GM23248 (cell line): ENCODE measurements at places on chromosomes 5 and 9. TPM values are rescaled to one million over a fixed set of nuclear protein-coding genes. Genes with fewer than 3 reads are reported as not detected.

GRCh38 chr5:53478411-53479044 lies 1.9 kb upstream of the FST start:
- peak; percentile 60 for DNase-seq
- H3K4me3 ChIP-seq: peak overlapping the region; percentile 95
- no peaks in the 10 kb centered on the region for H3K27me3 ChIP-seq
- peaks cover 3% of the 10 kb centered on the region; the same call in 1 of the 2 replicates for H3K36me3 ChIP-seq

DNA sequence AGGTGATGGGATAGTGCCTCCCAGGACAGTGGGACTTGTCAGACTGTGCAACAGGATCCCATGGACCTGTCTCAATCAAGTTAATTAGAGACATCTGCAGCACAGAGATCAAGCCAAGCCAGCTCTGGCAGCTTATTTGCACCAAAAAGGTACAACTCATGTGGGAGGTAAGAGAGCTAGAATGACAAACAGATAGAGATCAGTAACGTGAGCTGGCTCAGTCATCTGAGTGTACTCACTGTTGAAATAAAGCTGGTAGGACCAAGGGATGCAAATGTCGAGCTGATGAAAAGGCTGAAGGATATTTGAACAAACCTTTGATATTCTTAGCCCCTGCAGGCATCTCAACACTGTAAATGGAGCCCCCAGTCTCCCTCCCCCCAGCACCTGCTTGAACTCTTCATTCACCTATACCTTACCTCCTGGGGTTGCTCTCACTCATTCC lies 198.1 kb downstream of the EFNA5 start:
- peaks cover 11% of the 10 kb centered on the region for H3K4me1 ChIP-seq
- peaks cover 20% of the 10 kb centered on the region; the same call in 1 of the 2 replicates for H3K27me3 ChIP-seq
- no peak overlapping the region for H3K4me3 ChIP-seq
- H3K27ac ChIP-seq: no peak overlapping the region

GRCh38 chr9:110579862-110580219 lies 300 bp upstream of the SVEP1 start:
- H3K4me1 ChIP-seq: peaks cover 42% of the 10 kb centered on the region
- no peaks in the 10 kb centered on the region for H3K27me3 ChIP-seq

DNA sequence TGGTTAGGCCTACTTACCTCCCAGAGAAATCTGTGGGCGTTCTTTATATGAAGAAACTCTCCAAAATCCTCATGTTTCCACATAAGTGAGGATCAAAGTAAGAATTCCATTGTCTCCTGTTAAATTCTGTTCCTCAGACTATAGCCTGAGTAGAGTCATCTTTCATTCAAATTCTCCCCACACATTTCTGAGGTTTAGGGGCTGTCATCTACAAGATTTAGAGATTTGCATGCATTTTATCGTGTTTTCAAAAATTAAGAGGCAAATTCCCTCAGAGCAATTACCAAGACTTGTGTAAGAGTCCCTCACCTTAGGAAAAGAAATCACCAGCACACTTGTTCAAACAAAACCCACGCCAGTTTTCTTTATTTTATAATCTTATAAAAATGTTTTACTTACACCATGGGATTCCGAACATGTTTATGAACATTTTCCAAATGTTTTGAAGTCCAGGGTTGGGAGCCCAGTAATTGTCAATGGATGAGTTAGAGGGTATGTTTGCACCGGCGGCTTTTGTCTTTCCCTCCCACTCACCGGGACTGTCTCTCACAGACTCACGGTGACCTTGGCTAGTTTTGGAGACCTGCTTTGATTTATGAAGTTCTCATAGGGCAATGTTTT lies 367.6 kb downstream of the ENC1 start:
- H3K4me3 ChIP-seq: no peak overlapping the region
- no peak overlapping the region; the same call in 1 of the 2 replicates for H3K27ac ChIP-seq
- H3K4me1 ChIP-seq: peaks cover 34% of the 10 kb centered on the region
- H3K27me3 ChIP-seq: no peaks in the 10 kb centered on the region

DNA sequence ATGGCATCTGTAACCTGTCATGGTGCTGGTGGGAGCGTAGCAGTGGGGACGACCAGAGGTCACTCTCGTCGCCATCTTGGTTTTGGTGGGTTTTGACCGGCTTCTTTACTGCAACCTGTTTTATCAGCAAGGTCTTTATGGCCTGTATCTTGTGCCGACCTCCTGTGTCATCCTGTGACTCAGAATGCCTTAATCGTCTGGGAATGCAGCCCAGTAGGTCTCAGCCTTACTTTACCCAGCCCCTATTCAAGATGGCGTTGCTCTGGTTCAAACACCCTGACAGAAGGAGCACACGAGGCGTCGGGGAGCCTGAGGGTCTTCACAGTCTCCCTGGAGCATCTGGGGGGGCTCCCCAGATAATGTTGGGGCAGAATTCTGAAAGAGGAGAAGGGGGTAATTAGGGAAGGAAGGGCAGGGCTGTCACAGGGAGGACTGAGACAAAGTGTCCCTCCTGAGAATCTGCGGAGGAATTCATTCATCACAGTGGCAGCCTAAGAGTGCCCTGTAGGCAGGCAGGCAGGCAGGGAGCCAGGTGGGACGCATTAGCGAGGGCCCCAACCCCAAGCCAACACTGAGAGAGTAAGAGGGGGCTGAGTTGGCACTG lies 21.3 kb upstream of the NCS1 start:
- peaks cover 7% of the 10 kb centered on the region; the same call in 1 of the 2 replicates for H3K4me1 ChIP-seq
- no peaks in the 10 kb centered on the region for H3K27me3 ChIP-seq
- H3K4me3 ChIP-seq: no peak overlapping the region
- H3K36me3 ChIP-seq: no peaks in the 10 kb centered on the region

DNA sequence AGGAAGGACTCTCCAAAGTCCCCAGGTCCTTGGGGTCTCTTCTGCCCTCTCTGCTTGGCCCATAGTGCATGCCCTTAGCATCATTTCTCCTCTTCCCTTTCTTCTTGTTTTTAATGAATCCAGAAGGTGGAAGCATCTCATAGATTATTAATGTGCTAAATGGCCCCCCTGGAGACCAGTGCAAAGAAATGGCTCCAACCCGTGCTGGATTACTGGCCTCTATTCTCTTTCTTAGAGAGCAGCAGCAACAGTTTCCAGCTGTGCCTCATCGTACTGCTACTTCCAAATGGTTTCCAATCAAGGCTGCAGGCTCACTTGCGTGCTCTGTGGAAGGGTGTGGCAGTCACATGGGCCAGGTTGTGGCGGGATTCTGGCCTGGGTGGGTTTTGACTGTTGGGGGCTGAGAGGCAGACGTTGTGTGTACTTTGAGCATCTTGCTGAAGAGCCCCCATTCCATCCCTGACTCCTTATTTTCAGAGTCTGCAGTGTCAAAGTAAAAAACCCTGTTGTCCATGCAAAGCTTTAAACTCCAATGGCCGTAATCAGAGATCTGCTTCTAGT lies 139.7 kb downstream of the GABBR2 start:
- H3K36me3 ChIP-seq: no peaks in the 10 kb centered on the region
- no peak overlapping the region for H3K4me3 ChIP-seq
- no peaks in the 10 kb centered on the region for H3K4me1 ChIP-seq
- no peaks in the 10 kb centered on the region for H3K27me3 ChIP-seq

DNA sequence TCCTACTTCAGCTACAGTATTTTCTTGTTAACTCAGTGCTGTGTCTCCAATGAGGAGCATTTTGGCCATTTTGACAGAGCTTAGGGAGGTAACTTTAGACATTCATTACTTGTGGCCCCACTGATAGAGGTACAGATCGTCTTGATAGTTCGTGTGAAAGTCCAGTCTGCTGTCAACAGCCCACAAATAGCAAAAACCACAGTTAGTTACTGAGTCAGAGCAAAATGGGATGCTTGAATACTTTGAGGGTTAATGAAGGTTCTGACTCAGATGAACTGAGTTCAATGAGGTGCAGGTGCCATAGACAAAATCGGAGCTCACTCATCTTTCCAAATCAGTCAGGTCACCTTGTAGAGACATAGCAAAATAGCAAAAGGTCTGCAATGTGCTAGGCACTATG lies 163.1 kb upstream of the TLE4 start:
- DNase-seq: peak; percentile 54
- no peak overlapping the region for H3K4me3 ChIP-seq
- no peaks in the 10 kb centered on the region for H3K36me3 ChIP-seq
- H3K27me3 ChIP-seq: peaks cover 7% of the 10 kb centered on the region; the same call in 1 of the 2 replicates

DNA sequence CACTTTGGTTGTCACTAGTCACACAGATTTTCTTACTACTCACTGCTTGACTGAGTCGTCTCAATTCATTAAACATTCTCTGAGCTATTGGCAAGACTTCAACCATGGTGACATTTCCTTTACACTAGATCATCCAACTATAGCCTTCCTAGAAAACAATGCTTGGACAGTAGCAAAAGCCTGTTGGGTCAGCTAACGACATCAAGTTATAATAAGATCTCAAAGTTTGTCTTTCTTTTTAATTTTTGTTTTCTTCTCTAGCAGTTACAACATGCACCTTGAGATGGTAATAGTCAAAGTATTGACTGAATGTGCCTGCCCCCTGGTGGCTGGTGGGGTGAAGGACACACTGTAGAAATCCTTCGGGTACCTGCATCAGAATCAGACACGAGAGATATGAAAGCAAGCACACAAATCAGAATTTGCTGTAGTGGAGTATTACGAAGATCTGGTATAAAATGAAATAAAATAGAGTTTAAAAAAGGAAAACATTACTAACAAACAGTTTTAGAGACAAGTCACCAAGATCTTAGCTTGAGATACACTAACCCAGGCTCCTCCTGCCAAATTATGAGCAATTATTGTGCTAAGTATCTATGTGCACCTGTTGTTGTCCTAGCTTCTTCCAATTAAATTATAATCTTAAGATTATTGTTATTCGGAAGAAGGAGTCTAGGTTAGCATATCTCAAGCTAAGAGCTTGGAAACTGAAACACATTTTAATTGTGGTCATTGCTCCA lies 81.2 kb downstream of the ARL15 start:
- no peaks in the 10 kb centered on the region for H3K27me3 ChIP-seq
- no peak overlapping the region for H3K27ac ChIP-seq
- no peaks in the 10 kb centered on the region for H3K36me3 ChIP-seq

DNA sequence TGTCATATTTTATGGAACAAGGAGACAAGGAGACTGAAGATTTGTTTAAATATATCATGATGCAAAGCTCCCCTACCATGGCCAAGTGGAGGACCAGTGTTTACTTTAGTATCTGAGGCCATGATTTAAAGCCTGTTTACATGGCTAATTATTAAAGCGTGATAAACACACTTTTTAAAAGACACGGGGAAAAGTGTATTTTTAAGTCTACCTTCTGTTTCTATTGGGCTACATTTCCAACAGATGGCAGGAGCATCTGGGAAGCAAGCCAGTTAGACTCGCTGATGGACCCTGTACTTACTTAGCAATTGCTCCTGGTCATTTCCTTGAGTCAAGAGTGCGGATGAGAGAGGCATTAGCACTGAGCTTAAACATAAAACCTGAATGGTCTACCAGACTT lies 480.3 kb upstream of the SEMA6A start:
- no peak overlapping the region for H3K4me3 ChIP-seq
- no peaks in the 10 kb centered on the region for H3K4me1 ChIP-seq
- H3K27ac ChIP-seq: no peak overlapping the region
- H3K27me3 ChIP-seq: no peaks in the 10 kb centered on the region

GRCh38 chr5:56517011-56517416 lies 283.9 kb upstream of the ANKRD55 start:
- no peak overlapping the region for H3K27ac ChIP-seq
- no peaks in the 10 kb centered on the region for H3K36me3 ChIP-seq

- H3K36me3 ChIP-seq: no peaks in the 10 kb centered on the region
- H3K27me3 ChIP-seq: peaks cover 24% of the 10 kb centered on the region
- H3K4me1 ChIP-seq: 0 out of 2 replicates have a peak, but pooled peaks cover 7% of the 10 kb centered on the region
- no peak overlapping the region for H3K4me3 ChIP-seq
These were observed 220.2 kb downstream of the EFNA5 start for GRCh38 chr5:107450531-107450930.

DNA sequence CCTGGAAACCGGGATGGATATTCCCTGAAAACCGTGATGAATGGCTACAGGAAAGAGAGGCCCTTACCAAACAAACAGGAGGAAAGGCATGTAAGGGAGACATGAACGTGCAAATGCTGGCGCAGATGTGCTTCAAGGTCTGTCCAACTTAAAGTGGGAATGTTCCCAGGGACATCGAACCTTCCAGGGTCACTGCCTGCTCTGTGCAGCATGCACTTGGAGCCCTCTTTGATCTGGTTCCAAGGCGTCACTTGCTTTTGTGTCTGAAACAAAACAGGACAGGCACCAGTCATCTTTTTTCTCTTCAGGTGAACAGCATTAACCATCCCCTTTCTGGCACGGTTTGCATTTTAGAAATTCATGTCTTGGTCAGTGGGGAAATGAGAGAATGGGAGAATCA lies 479.4 kb downstream of the RASEF start:
- no peak overlapping the region for H3K4me3 ChIP-seq
- DNase-seq: no peak
- H3K27ac ChIP-seq: no peak overlapping the region
- H3K27me3 ChIP-seq: peaks cover 7% of the 10 kb centered on the region; the same call in 1 of the 2 replicates

DNA sequence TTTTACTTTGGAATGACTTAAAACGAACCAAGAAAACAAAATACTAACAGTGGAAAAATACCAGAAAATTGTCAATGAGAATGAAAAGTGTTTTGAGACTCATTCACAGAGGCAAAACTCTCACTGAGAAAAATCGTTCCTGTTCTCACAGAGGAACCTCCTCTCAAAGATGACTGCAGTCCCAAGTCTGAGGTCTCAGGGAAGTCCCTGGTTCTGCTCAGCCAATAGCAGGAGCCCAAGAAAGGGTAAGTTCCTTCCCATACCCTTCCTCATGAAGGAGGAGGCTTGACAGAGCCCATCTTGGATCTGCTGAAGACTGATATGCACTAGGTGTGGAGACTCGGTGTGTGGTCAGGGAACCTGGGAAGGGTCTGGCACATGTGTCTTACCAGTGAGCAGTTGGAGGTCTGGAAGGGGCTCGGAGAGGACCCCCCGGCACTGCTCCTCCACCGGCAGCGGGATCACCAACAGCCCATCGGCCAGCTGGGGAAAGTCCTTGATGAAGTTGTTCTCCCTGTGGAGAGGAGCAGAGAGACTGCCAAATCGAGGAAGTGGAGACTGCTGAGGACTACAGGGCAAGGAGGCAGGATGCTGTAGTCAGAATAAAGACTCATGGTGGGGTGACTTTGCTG lies 46.0 kb downstream of the TRIM32 start:
- no peak overlapping the region for H3K4me3 ChIP-seq
- no peaks in the 10 kb centered on the region for H3K27me3 ChIP-seq
- DNase-seq: no peak
- H3K4me1 ChIP-seq: no peaks in the 10 kb centered on the region

- H3K36me3 ChIP-seq: peaks cover 30% of the 10 kb centered on the region
- DNase-seq: no peak
- no peaks in the 10 kb centered on the region for H3K27me3 ChIP-seq
- peak overlapping the region; percentile 85 for H3K4me3 ChIP-seq
- peak overlapping the region; percentile 100 for H3K27ac ChIP-seq
These were observed 1.7 kb downstream of the DUSP1 start for GRCh38 chr5:172769342-172769615.

GRCh38 chr5:2302169-2302568 lies 419.4 kb upstream of the IRX4 start:
- H3K36me3 ChIP-seq: no peaks in the 10 kb centered on the region
- no peaks in the 10 kb centered on the region for H3K4me1 ChIP-seq
- no peaks in the 10 kb centered on the region for H3K27me3 ChIP-seq
- no peak for DNase-seq

FAT2 gene
- not detected in 2 replicates for total RNA-seq

SPINK6 gene
- total RNA-seq: not detected in 2 replicates

PELO gene
- total RNA-seq: 20.4 and 24.4 TPM in 2 replicates

SLC25A48 gene
- total RNA-seq: not detected in 2 replicates

ADGRD2 gene
- not detected in 2 replicates for total RNA-seq
